ENCODE measurements at places on chromosomes 5 and 9.
A peak's percentile ranks its signal among the peaks of the same experiment; 100 is the strongest.

DNA sequence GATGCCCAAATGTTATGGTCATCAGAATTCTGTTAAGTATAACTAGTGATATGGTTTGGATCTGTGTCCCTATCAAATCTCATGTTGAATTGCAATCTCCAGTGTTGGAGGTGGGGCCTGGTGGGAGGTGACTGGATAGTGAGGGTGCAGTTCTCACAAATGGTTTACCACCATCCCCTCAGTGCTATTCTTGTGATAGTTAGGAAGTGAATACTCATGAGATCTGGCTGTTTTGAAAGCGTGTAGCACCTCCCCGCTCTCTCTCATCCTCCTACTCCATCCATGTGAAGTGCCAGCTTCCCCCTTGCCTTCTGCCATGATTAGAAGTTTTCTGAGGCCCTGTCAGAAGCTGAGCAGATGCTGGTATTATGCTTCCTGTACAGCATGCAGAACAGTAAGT, 359.5 kb downstream of the TMEM167A start:
- DNase-seq: no peak

- DNase-seq: no peak
Observed at GRCh38 chr5:72878854-72879253, 62.4 kb downstream of the TNPO1 start.

GRCh38 chr5:33281431-33281843, 159.3 kb upstream of the TARS1 start:
- no peak for DNase-seq

DNA sequence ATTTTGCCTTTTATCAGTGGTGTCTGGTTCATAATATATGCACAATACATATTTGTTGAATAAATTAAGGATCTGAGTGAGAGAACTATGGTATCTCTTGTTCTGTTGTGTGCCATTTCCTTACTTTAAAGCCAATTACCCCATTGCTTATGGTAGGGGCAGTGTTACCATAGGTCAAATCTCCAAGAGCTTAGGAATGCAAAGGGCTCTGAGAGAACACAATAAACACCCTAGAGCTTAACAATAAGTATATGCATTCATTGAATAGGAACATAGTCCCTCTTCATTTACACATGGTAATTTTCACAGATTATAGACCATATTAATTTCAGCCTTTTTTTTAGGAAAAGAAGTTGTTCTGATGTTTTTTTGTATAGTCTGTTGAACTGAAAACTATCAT, 112.2 kb downstream of the MCTP1 start:
- no peak for DNase-seq

GRCh38 chr5:593511-593910, 18.6 kb upstream of the CEP72 start:
- no peak for DNase-seq

- peak; percentile 21 for DNase-seq
Observed at GRCh38 chr9:131668439-131669268, 71.2 kb downstream of the RAPGEF1 start.

- DNase-seq: no peak
Observed at GRCh38 chr5:556909-557441, 32.7 kb upstream of the SLC9A3 start.

DNA sequence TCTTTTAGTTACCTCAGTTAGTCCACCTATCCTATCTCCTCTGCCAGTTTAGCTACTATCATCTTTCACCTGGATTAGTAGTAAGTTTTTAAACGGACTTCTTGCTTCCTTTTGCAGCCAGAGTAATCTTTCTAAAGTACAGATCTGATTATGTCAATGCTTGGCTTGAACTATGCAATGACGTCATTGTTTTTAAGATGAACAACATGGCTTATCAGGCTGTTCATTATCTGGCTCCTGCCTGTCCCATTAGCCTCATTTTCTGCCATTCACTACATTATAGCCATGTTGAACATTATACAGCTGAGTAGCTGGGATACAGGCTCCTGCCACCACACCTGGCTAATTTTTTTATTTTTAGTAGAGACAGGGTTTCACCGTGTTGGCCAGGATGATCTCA, 98.7 kb downstream of the RANBP17 start:
- DNase-seq: no peak

GRCh38 chr5:151086905-151087360, 6.1 kb upstream of the TNIP1 start:
- no peak for DNase-seq

GRCh38 chr5:178357121-178357521, 124.5 kb upstream of the PHYKPL start:
- DNase-seq: no peak

- DNase-seq: no peak
Observed at GRCh38 chr9:89465726-89466308, 32.1 kb downstream of the SEMA4D start.

DNA sequence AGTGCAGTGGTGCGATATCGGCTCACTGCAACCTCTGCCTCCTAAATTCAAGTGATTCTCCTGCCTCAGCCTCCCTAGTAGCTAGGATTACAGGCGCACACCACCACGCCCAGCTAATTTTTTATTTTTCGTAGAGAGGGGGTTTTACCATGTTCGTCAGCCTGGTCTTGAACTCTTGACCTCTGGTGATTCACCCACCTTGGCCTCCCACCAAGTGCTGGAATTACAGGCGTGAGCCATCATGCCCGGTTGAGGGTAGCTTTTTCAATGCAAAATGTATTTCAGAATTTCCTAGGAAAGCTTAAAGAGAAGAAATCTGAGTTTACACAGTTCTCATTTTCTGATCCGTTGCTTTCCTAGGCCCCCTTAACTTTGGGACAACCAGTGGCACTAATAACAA, 15.7 kb downstream of the BDP1 start:
- DNase-seq: no peak

DNA sequence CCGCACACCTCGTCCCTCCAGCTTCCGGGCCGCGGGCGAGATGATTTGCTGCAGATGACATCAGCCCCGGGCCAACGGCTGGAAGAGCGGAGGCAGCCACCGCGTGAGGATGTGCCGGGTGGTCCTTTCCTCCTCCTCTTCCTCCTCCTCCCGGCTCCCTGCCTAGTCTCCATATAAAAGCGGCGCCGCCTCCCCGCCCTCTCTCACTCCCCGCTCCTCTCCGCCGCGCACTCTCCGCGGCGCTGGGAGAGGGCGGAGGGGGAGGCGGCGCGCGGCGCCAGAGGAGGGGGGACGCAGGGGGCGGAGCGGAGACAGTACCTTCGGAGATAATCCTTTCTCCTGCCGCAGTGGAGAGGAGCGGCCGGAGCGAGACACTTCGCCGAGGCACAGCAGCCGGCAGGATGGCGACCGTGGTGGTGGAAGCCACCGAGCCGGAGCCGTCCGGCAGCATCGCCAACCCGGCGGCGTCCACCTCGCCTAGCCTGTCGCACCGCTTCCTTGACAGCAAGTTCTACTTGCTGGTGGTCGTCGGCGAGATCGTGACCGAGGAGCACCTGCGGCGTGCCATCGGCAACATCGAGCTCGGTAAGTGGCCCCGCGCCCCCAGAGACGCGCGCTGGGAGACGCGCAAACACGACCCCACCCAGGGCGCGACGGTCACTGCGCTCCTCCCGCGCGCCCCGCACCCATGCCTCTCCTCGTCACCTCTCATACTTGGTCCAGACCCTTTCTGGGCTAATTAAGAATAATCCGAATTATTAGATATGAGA, at the start of gene MAP1B:
Gene MAP1B, plus strand, starts transcription at position 345 of the 770 bp plus-strand sequence. Its CDS starts 57 bp downstream, at position 402.
- DNase-seq: peak; percentile 77
